Stimulated activated CD4-positive, alpha-beta T cell treated with anti-CD3 and anti-CD28 coated beads, Interleukin-4, amount 100 ng/mL, for 4 hours (primary cell): ENCODE measurements at places on chromosomes 13 and 19.

- DNase-seq = peak; percentile 83
Measured at GRCh38 chr19:58002384-58003173, at the start of gene ZNF606. Gene ZNF606 (minus strand): TSS chr19:58002820. CDS start chr19:58001319, 1,501 bp downstream.

DNA sequence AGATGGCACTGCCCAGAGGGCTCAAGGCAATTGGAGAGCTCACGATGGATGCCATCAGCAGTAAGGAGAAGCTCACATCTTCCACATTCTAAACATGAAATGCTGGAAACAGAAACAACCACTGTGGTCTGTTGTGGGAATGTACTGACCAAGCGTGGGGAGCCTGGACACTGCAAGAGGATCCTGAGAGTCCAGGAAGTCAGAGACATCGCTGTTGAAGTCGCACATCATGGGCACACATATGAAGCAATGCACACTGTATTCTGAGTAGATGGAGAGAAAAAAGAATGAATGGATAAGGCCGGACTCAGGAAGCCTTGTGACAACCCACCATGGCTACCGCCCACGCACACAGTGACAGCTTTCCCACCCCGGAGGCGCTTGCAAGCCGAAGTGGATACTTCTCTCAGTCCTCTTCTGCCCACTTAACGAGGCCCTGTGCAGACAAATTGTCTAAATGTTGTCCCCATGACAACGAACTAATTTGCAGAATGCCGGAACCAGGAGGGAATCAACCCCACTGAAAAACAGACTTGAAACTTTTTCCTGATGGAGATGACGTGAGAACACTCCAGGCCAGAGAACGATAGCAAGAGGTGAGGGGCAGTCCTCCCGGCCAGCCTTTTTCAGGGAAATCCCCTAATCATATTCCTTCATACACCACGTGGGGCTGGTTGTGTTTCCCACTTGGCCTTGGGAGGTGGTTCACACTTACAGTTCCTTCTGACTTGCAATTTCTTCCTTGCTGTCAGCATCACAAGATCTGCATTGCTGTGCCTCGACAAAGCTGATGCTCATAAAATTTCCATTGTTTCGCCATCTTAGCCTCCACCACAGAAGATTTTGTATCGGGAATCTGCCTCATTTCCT is 109.6 kb upstream of the SERP2 start:
- no peak for DNase-seq

DNA sequence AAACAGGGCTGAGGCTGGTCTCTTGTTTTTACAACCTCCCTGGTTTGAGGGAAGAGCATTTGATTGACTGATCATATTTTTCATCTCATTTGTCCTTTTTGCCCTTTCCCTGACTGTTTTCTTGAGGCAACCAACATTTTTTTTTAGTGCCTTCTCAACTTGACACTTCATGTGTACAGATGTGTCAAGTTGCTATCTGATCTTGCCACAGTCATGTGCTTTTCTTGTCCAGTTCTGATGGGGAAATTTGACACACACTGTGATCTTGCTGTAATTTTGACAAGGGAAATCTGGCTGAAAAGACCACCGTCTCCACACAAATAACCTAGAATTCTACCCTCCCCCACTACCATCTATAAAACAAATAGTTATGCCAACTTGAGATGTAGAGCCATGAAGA is 329.6 kb downstream of the KCTD12 start:
- DNase-seq = no peak

DNA sequence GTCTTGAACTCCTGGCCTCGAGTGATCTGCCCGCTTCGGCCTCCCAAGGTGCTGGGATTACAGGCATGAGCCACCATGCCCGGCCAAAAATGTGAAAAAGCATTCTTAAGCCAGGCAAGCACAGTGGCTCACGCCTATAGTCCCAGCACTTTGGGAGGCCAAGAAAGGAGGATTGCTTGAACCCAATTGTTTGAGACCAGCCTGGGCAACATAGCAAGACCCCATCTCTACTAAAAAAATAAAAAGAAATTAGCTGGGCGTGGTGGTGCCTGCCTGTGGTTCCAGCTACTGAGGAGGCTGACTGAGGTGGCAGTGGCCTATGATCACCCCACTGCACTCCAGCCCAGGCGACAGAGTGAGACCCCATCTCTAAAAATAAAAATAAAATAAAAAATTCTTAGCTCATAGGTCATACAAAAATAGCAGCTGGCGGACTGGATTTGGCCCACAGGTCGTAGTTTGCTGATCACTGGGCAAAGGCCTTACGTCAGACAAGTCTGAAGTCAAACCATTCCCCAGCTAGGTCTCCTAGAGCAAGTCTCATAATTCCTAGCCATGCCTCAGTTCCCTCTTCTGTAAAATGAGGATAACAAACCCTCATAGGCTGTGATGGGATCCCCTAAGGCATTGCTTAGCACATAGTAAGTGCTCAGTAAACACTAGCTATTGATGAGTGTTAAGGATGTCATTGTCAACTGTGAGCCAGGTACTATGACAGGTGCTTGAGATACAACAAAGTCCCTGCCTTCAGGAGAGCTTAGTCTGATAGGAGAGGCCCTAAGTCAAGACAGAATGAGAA is 36.0 kb downstream of the INSR start:
- DNase-seq = no peak

DNA sequence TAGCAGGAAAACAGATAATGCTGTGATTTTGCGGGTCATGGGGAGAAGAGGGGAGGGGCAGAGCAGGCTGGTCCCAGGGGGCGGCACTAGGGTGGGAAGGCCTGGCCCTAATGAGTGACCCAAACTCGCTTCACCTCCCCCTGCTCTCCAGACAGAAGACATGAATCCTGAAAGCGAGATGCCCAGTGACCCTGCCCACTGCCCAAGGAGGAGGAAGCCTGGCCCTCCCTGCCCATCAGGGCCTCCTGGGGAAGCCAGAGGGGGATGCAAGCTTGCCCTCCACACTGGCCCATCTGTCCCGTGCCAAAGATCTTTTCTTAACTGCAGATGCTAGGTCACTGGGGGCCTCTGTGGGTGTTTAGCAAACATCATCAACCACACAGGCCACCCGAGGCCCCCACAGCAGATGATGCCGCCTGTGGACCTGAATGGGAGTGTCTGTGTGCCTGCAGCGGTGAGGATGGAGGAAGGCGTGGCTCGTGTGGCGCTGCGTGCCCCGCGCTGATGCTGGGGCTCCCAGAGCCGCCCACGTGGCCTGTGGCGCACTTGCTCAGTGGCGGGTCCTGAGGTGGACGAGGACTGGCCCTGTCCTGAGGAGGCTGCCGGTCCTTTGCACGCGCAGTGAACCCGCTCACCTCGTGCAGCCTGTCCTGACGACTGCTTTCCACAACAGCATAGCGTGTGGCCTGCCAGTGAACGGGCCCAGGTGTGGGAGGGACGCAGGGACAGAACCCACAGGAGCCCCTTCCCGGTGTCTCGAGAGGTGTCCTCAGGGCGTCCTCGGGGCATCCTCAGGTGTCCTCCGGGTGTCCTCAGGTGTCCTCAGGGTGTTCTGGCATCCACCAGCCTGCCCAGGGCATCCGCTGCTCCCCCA is 80.5 kb upstream of the MCF2L start:
- DNase-seq = no peak

DNA sequence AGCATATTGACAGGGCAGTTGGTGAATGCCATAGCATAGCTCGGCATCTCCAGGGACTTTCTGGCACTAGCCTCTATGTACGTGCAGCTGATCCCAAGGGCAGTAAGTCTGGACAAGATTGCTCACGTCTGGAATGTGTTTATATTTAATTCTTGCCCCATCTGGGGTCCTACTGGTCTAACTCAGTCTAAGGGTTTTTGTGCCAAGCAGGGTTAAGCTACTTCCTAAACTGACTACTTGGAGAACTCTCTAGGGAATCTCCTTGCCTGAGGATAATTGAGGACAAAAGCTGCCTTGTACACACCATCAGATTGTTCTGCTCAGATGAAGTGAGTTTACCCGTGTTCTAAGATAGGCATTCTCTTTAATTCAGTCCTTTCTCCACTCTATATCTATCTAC is 358.1 kb downstream of the MYO16 start:
- no peak for DNase-seq

DNA sequence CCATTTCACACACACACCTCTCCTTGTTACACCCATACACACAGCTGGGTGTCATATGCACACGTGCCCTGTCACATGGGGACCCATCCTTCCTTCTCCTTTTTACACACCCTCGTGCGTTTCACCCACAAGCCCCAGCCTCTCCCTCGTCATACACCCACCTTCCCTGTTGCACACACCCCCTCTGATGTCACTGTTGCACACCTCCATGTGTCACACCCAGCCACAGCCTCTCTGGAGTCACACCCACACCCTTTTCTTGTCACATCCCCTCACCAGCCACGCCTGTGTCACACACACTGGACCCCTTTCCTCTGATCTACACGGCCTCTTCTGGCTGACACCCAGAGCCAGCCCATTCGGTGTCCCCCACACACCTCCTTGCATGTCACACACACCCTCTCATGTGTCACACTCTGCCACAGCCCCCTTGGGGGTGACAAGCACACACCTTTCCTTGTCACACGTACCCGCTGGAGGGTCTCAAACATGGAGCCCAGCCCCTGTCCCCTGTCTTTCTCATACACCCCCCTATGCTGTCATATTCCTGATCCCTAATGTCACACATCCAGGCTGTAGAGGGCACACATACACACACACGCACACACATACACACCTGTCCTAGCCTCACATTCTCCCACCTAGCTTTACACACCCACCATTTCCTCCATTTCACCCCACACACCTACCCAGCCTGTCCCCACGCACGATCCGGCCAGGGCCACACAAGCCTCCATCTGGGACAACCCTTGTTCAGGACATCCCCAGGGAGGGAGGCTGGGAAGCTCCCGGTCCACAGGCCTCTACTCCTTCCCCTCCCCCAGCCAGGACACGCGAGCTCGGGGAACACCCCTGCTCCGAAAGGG is 1.4 kb downstream of the NOVA2 start:
- DNase-seq = no peak

- DNase-seq = no peak
Measured at GRCh38 chr13:49292742-49293486, 45.2 kb downstream of the CDADC1 start.

GRCh38 chr19:34276614-34277013 is 22.3 kb downstream of the GARRE1 start:
- DNase-seq = no peak

DNA sequence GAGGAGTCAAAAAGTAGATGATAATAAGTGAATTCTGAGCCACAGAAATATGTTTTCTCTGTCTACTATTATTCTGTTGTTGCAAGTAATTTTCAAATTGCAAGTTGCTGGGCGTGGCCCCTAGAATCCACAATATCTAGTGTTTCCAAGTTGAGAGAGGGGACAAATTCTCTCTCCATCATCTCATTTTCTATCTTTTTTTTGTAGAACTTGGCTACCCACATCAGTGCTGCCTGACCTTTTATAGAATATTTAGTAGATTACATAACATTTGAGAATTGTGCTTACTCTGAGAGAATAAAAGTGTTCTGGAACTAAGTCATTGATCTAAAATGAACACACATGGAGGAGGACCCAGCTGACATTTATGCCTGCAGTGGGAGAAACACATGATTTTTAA is 110.9 kb upstream of the CSNK1A1L start:
- DNase-seq = no peak

- no peak for DNase-seq
Measured at GRCh38 chr13:46468570-46469463, 81.8 kb upstream of the RUBCNL start.

DNA sequence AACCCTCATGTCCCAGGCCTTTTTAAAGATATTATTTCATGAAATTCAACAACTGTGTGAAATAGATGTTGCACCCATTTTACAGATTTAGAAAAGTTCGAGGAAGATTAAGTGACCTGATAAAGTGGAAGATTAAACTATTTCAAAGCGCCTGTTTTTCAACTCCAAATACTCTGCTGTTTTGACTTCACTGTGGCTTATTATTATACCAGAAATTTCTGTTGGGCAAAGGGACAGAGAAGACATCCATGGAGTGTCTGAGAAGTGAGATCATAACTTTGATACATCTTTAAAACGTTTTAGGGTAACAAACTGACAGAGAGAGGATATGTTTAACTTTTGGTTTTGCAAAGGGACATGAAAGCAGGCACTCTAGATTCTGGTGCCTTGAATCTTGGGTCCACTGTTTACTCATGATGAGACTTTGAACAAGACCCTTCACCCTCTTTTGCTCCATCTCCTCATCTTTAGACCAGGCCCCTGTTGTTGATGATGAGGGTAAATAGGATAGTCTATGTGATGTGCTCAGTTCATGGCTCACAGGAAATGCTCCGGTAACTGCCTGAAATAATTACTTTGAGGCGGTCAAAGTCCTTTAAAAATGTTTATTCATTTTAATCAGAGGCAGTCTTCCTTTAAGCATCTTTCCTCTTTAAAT is 55.4 kb downstream of the RFC3 start:
- no peak for DNase-seq

- DNase-seq = no peak
Measured at GRCh38 chr13:99341969-99342722, 34.9 kb upstream of the GPR183 start.

- DNase-seq = no peak
Measured at GRCh38 chr19:23519031-23519430, 123.8 kb upstream of the ZNF91 start.

- no peak for DNase-seq
Measured at GRCh38 chr19:30407068-30407709, 35.0 kb downstream of the ZNF536 start.

DNA sequence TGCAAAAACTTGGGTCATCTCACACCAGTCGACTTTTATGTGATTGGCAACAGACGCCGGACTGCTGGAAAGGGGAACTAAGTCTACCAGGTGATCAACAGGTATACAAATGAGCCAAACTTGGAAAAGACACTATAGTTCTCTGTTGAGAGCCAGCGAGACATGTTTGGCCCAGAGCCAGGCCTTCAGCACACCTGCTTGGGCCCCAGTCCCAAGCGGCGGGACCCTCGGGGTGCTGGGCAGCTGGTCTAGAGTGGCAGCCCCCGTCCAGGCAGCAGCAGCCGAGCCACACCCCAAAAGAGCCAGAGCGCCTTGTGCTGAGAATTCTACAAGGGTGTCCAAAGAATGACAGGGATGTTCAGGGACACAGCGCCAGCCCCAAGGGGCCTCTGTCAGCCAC is 28.0 kb downstream of the NAXD start:
- DNase-seq = no peak

DNA sequence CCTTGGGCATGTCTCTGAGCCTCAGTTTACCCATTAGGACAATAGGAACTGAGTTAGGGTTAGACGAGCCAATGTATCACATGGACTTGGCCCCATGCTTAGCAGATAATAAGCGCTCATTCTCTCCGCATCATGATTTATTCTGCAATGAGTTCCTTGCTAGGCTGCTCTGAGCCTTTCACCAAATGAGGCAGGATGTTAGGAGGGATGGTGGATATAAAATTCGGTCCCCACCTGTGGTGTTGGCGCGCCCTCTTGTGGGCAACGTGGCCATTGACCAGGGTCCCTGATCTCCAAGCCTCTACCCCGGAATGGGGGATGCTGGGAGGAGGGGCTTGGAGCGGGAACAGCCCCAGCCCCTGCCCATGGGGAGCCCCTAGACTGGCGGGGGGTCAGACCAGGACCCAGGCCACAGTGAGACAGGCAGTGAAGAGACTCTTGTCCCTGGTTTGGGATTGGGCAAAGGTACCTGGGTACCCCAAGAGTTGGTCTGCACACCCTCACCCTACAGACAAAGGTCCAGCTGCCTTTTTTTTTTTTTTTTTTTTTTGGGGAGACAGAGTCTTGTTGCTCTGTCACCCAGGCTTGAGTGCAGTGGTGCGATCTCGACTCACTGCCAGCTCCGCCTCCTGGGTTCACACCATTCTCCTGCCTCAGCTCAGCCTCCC is 43.9 kb downstream of the CERS4 start:
- peak; percentile 73 for DNase-seq

GRCh38 chr13:109058087-109058486 is 428.7 kb downstream of the MYO16 start:
- DNase-seq = no peak
